ENCODE measurements at places on chromosomes 5 and 9.

DNA sequence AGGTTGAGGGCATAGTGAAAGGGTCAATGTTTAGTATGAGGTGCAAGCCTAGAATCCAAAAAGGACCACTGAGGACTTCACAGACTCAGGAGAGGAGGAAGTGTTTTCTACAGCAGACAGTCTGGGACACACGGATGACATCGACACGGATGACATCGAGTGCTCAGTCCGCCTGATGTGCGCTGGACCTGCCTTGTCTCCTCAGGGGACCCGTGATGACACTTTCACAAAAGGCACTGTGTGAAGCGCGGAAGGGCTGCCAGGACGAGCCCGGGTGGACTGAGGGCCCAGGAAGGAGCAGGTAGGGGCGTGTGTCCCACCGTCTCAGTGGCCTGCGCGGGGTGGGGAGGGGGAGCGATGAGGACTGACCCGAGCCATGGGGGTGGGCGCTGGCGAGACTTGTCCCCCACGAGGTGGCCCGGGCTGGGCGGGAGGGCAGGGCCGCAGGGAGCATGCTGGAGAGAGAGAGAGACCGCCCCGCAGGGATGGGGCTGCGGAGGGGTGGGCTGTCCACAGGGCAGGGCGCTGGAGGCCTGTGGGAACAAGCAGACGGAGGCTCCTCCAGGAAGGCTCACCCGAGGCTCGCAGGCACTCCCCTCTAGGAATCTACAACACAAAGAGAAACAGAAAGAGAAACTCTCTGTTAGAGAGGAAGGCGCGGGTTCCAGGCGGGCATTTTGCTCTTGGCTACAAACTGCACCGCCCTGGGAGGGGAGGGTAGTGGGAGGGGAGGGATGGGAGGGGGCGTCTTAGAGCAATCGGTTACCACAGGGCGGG is 54.9 kb downstream of the USP20 start:
- no peak for DNase-seq

DNA sequence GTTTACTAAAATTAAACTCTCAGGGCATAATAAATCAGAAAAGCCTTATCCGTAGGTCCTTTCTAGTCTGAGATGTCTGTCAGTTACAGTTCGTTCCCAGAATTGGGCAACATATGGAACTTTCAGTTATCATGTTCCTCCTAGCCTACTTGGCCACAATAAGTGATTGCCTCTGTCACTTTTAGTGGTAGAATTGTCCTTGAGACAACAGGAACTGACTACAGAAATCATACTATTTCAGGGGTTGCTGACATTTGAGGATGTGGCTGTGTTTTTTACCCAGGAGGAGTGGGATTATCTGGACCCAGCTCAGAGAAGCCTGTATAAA is 956 bp downstream of the ZNF189 start:
- DNase-seq = no peak

DNA sequence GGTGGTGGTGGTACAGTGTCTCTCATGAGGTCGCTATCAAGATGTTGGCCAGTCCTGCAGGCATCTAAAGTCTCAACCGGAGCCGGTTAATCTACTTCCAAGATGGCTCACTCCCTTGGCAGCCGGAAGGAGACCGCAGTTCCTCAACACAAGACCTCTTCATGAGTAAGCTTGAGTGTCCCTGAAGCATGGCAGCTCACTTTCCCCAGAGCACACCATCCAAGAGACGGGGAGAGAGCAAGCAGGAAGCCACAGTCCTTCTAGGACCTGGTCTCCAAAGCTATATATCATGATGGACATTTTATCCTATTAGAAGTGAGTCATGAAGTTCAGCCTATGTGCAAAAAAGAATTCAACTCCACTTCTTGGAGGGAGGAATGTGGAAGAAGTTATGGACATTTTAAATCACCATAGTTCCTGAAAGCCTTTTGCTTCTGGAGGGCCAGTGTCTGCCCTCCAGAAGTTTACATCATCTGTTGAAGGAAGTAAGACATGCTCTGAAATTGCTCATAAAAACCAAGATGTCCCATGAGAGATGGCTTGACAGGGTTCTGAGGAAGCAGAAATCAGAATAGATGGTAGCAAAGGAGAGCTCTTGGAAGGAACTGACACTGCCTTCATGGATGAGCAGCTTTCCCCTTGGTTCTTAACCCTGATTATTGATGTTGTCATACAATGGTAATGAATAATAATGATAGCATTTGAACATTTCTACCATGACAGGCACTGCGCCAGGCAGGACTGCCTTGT is 21.3 kb downstream of the GALNT10 start:
- no peak for DNase-seq

- DNase-seq = no peak
Measured at GRCh38 chr9:129596541-129597331, 24.2 kb downstream of the C9orf50 start.

GRCh38 chr5:61817472-61818326 is 485.6 kb downstream of the ZSWIM6 start:
- DNase-seq = no peak

Data from GM19239 (cell line).